Neural progenitor cell (in vitro differentiated cells): ENCODE measurements at places on chromosomes 3 and 15. TPM values are rescaled to one million over a fixed set of nuclear protein-coding genes. Genes with fewer than 3 reads are reported as not detected.

Gene TPRG1
- total RNA-seq: 0.37 and 0.71 TPM in 2 replicates

GRCh38 chr3:133117342-133117741, 79.2 kb downstream of the TMEM108 start:
- no peaks in the 10 kb centered on the region for H3K27me3 ChIP-seq
- no peak for DNase-seq
- peaks cover 16% of the 10 kb centered on the region for H3K4me1 ChIP-seq
- H3K4me3 ChIP-seq: no peak overlapping the region
- no peak overlapping the region for H3K27ac ChIP-seq
- no peaks in the 10 kb centered on the region for H3K36me3 ChIP-seq

DNA sequence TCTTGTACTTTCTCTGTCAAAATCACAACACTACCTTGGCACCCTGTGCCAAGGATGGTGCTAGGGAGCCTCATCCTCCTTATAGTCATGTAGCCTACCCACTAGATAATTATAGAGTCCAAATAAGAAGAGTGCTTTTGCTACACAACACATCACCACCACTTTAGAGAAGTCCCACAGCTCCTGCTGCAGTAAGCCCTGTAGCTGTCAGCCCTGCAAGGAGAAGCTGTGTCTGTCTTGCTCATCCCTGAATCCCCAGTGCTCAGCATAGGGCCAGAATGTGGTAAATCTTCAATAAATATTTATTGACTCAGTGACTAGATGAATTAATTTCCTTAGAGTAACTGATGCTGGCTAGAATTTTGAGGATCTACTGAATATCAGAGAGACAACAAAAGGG, 190.8 kb downstream of the ZNF621 start:
- H3K4me1 ChIP-seq: peaks cover under 1% of the 10 kb centered on the region
- H3K36me3 ChIP-seq: no peaks in the 10 kb centered on the region
- DNase-seq: no peak
- no peaks in the 10 kb centered on the region for H3K27me3 ChIP-seq

GRCh38 chr3:99481561-99481960, 156.8 kb upstream of the COL8A1 start:
- H3K36me3 ChIP-seq: no peaks in the 10 kb centered on the region
- H3K4me1 ChIP-seq: peaks cover 6% of the 10 kb centered on the region
- no peaks in the 10 kb centered on the region for H3K27me3 ChIP-seq
- H3K4me3 ChIP-seq: no peak overlapping the region

- H3K4me1 ChIP-seq: no peaks in the 10 kb centered on the region
- H3K4me3 ChIP-seq: no peak overlapping the region
- peaks cover 9% of the 10 kb centered on the region for H3K27me3 ChIP-seq
Observed at GRCh38 chr3:196706731-196707130, 5.3 kb downstream of the CEP19 start.
